Stimulated activated CD8-positive, alpha-beta memory T cell treated with anti-CD3 and anti-CD28 coated beads, Interleukin-15, amount 100 ng/mL, for 48 hours (primary cell): ENCODE measurements at places on chromosomes 2 and 18.

DNA sequence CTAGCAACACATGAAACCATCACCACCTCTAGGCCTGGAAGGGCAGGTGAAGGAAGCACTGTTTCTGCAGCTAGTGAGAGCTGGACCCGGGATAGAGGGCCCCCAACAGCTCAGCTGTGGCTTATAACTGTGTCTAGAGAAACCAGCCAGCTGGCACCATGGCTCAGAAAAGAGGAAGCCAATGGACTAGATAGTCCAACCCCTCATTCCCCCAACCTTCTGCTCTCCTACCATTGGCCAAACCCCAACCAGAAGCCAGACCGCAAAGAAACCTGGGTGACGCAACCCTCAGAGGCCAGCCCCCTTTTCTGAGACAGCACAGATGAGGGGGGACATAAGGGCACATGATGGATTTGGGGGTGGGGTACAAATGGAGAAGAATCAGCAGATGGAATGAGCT is 24.3 kb downstream of the SMYD1 start:
- DNase-seq = no peak

DNA sequence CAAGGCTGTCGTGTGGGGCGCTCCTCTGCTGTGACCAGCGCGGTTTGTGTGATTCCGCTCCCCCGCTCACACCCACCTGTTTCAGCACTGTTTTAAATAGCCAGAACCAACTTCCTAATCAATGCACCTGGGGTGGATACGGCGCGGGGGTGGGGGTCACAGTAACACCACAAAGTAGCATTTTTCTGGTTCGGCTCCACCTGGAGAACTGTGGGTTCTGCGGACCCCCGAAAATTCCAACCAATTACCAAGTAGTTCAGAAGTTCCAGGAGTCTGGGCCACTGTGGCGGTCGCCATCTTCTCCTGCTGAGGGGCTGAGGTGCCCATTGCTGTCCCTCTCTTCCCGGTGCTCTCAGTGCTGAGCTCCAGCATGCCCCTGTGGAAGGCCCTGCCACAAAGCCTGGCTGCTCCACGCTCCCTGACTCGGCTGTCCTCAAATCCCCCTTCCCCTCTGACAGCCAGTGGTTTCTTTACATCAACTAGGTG is 79.4 kb downstream of the GFPT1 start:
- no peak for DNase-seq

- DNase-seq = no peak
Observed at GRCh38 chr18:74163019-74163660, 14.8 kb downstream of the TIMM21 start.

DNA sequence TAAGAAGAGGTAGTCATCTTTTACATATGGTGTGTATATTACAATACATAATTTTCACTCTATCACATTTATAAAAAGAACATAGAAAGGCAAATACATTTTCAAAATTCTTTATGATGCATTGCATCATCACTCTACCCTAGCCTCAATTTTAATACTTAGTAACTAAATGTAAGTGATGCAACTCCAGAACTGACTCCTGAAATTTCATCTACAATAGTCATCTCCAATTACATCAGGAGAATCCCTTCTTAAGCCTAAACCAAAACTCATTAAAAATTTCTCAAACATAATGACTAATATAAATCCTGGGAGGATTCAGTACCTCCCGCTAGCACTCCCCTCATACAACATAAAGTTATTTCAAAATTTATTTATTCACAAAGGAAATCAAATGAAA is 15.9 kb downstream of the TMX3 start:
- no peak for DNase-seq

GRCh38 chr18:2325308-2325849 is 245.9 kb downstream of the METTL4 start:
- DNase-seq = no peak

DNA sequence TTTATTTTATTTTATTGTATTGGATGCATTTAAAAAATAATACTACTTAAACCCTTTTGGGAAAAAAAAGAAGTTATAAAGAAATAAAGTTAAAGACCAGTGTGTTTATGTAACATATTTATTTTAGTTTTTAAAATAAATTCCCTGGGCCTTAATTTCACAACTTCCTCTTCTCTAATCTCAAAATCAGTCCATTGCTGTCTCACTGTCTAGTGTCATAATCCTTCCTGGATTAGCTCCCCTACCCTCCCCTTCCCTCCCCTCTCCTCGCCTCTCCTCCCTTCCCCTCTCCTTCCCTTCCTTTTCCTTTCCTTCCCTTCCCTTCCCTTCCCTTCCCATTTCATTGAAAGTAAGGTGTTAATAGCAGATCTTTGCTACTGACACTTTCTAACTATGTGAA is 40.3 kb upstream of the ZEB2 start:
- no peak for DNase-seq

GRCh38 chr2:128782411-128783192 is 463.9 kb upstream of the HS6ST1 start:
- DNase-seq = no peak

GRCh38 chr2:128772671-128773070 is 454.0 kb upstream of the HS6ST1 start:
- no peak for DNase-seq

DNA sequence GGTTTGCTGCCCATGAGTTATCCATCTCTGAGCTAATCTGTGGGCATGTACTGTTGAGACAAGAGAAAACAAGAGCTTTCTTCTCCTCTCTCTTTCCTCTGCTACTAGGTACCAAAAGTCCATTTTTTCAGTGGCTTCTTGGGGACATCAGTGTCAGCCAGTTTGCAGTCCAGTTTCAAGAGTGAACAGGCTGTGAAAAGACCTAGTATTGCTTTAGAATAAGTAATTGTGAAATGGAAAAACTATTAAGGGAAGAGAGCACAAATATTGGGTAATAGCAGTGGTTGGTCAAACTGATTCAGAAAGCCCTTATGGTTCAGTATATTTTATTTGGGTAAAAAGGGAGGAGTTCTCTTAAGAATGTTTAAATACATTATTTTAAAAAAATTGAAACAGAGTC is 33.0 kb upstream of the MEP1B start:
- no peak for DNase-seq

DNA sequence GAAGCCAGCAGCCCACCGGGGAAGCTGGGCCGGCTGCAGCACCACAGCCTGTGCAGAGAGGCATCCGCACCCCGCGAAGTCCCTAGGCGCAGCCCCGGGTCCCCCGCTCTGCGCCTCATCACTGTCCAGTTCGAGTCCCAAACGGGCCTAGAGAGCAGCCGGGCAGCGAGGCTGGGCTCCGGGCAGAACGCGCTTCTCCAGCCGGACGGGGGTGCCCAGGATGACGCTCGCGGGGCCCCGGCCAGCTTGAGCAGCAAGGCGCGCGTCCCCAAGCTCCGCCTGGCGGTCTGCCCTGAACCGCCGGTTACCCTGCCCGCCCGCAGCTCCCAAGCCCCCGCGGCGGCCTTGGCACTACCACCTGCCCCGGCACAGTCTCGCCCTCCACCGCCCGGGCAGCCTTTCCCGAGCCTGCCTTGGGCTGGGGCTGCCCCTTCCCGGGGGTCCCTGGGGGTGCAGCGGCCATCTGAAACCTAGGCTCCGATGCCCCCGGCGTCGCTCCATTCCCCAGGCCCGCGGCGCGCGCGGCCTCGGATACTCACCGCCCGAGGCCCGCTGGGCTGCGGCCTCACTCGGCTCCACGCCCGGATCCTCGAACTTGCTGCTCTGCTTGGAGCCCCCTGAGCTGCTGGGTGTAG is 591 bp downstream of the SLC16A14 start:
- DNase-seq = peak; percentile 33

DNA sequence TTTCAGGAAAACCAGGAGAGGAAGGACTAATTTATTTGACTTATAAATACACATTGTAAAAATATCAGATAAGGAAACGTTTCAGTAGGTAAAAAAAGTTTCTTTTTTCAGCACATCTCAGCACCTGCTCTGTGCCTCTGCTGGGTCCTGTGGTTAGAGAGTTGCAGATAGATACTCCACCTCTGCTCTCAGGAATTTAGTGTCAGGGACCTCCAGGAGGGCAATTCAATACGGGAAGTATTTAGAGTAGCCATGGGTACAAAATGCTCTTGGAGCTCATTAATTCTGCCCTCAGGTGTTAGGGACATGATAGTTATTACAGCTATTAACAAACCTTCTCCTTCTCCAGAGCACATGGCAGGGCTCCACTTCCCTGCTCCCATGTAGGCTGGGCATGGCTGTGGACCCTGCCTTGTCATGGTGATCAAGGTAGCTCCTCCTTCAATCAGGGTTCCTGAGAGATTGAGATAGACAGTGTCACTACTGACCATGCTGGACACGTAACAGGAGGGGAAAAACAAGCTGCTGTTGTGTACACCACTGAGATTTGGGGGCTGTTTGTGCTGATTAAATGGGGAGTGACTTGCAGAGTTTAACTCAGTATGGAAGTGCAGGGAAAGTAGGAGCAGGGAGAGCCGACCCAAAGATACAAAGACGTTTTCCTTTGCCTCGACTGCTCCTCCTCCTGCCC is 185.6 kb upstream of the COPS8 start:
- DNase-seq = no peak

DNA sequence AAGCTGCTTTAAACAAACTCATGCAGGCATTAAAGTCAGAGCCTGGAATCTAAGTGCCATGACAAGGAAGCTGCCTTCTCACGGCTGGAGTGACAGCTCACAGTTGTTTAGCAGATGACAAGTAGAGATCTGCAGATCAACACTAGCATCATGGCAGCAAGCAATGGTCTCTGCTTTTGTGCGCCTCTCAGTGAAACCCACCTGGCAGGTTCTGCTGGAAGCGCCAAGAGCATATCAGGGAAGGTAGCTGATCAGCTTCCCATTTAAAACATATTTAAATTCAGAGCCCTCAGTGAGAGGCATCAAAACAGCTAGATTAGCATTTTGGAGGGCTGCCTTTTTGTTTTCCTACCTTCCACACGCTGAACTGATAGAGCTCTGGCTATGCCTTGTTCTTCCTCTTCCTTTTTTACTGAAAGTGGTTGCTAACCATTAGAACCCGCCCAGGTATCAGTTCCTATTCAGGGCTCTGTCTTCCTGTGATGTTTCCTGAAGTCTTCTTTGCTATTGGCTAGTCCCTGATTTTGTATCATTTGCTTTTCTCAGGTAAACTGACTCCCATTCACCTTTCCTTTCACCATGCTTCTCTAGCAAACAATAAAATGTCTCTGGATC is 70.8 kb downstream of the TMEM200C start:
- DNase-seq = no peak

DNA sequence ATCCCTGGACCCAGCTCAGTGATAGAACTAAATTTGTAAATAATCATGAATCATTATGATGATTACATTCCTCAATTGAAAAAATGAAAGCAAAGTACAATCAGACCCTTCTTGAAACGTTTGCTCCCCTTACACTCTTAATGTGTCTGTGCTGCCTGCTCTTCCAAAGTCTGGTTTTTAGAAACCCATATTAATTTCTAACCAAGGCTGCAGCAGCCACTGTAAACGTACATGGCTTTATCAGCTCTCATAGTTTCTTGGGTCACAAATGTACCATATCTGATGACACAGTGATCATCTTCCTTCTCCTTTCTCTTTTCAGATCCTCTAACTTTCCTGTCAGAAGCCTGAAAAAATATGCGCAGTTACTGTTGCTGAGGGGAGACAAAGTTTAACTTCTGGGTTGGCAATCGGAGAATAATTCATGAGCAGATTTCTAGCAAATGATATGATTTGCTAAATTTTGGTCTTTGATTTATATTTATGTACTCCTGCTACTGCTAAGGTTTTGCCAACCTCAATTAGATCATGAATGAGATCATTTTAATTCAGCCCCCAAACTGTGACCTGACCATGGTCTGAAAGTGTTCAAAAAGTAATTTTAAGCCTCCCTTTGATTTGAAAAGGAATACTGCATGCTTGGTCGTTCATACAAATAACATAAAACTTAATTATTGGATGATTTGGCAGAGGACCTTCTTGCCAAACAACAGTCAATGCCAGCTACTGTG is 12.3 kb downstream of the ZEB2 start:
- no peak for DNase-seq
